Activated naive CD4-positive, alpha-beta T cell treated with anti-CD3 and anti-CD28 coated beads for 36 hours (primary cell): ENCODE measurements at places on chromosomes 16 and 17. TPM values are rescaled to one million over a fixed set of nuclear protein-coding genes. Genes with fewer than 3 reads are reported as not detected.

Gene MYH1
- total RNA-seq, result not detected

Gene HCRT
- total RNA-seq, result not detected

Gene MAP2K6
- total RNA-seq, result 2.7 TPM

Gene ABCA6
- not detected for total RNA-seq

Gene USP6
- not detected for total RNA-seq

Gene SDR42E1
- 6.5 TPM for total RNA-seq

Gene NEUROD2
- total RNA-seq, result not detected

- H3K4me1 ChIP-seq, result no peaks in the 10 kb centered on the region
- H3K4me3 ChIP-seq, result no peak overlapping the region
- no peaks in the 10 kb centered on the region for H3K36me3 ChIP-seq
- no peak overlapping the region for H3K27ac ChIP-seq
- no peak for DNase-seq
Measured at GRCh38 chr16:48491517-48491916, 106.3 kb upstream of the SIAH1 start.

- H3K27ac ChIP-seq, result peak overlapping the region; percentile 24
- H3K4me3 ChIP-seq, result no peak overlapping the region
- DNase-seq, result no peak
- H3K36me3 ChIP-seq, result no peaks in the 10 kb centered on the region
Measured at GRCh38 chr17:44247440-44247841, 20.5 kb downstream of the SLC4A1 start.

- H3K4me3 ChIP-seq, result peak overlapping the region; percentile 90
- DNase-seq, result no peak
- H3K27ac ChIP-seq, result peak overlapping the region; percentile 97
Measured at GRCh38 chr17:44898768-44899073, 524 bp downstream of the EFTUD2 start.

GRCh38 chr16:64092271-64092670, 1029.6 kb downstream of the CDH11 start:
- H3K27ac ChIP-seq, result no peak overlapping the region
- no peaks in the 10 kb centered on the region for H3K27me3 ChIP-seq
- H3K36me3 ChIP-seq, result no peaks in the 10 kb centered on the region
- H3K4me1 ChIP-seq, result no peaks in the 10 kb centered on the region
- no peak overlapping the region for H3K4me3 ChIP-seq

DNA sequence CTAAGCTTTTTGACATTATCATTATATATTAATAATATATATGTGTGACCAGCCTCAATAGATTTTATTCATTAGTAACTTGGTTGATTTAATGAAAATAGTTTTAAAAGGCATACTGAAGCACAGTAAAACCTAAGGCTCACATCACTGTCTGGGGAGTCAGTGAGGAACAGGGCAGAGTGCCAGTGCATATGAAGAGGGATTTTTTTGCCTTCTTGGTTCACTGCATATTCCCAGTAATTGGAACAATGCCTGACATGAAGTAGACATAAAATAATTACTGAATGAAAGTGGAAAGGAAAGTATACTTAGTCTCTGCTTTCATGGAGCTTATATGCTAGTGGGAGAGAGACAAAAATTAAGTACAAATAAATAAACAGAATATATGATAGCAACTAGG, 81.1 kb downstream of the FTO start:
- peaks cover 31% of the 10 kb centered on the region for H3K4me1 ChIP-seq
- H3K4me3 ChIP-seq, result no peak overlapping the region
- DNase-seq, result no peak
- H3K27ac ChIP-seq, result no peak overlapping the region

DNA sequence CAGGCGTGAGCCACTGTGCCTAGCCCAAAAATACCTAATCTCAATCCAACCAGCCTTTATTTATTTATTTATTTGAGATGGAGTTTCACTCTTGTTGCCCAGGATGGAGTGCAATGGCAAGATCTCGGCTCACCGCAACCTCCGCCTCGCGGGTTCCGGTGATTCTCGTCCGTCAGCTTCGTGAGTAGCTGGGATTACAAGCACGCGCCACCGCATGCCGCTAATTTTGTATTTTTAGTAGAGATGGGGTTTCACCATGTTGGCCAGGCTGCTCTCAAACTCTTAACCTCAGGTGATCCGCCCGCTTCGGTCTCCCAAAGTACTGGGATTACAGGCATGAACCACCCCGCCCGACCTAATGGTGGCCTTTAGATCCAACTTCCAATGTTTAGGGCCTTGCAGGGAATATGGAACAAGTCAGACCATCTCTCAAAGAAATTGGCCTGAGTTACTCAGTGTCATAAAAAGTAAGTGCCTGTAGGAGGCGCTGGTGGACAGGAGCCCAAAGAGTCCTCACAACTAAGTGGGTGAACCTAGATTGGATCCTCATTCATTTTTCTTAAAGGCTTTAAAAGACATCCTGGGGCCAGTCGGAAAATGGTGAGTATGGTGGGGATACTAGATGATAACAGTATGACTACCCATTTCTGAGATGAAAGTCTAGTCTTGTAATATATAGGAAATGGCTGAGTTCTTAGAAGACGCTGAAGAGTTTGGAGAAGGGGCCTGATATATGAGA, 4.6 kb downstream of the ZSCAN10 start:
- H3K27me3 ChIP-seq, result no peaks in the 10 kb centered on the region
- peaks cover 23% of the 10 kb centered on the region for H3K4me1 ChIP-seq
- H3K27ac ChIP-seq, result no peak overlapping the region
- no peaks in the 10 kb centered on the region for H3K36me3 ChIP-seq
- peak; percentile 80 for DNase-seq

GRCh38 chr17:12457493-12457892, 208.2 kb upstream of the MYOCD start:
- H3K27me3 ChIP-seq, result no peaks in the 10 kb centered on the region
- no peaks in the 10 kb centered on the region for H3K36me3 ChIP-seq
- no peak overlapping the region for H3K27ac ChIP-seq
- no peak overlapping the region for H3K4me3 ChIP-seq
- H3K4me1 ChIP-seq, result no peaks in the 10 kb centered on the region
- no peak for DNase-seq
